ENCODE measurements at places on chromosomes 5 and 9. TPM values are rescaled to one million over a fixed set of nuclear protein-coding genes. Genes with fewer than 3 reads are reported as not detected.

Gene OR1J2
- not detected for total RNA-seq

Gene NUTM2G
- not detected for total RNA-seq

Gene FCHO2
- 41.5 TPM for total RNA-seq

Gene ZNF367
- total RNA-seq: 2.3 TPM

Gene RHOBTB3
- total RNA-seq: 190 TPM

Gene PCDH12
- not detected for total RNA-seq

DNA sequence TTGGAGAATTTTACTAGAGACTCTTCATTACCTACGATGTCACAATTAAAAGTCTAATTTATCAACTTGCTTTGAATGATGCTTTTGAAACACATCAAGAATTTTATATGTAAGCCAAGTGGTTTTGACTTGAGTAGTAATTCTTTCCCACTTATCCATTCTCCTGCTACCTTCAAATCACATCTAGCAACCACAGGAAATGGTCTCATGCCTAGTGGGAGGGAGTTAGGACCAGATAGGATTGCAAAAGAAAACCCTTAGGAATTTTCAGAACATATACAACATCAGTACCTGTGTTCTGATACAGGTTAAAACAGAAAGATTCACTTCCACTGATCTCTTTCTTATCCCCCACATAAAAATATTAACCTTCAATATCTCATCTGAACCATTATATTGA, 260.4 kb downstream of the CWC27 start:
- DNase-seq: no peak
- no peaks in the 10 kb centered on the region for H3K27me3 ChIP-seq
- peaks cover 2% of the 10 kb centered on the region for H3K4me1 ChIP-seq
- H3K4me3 ChIP-seq: no peak overlapping the region

DNA sequence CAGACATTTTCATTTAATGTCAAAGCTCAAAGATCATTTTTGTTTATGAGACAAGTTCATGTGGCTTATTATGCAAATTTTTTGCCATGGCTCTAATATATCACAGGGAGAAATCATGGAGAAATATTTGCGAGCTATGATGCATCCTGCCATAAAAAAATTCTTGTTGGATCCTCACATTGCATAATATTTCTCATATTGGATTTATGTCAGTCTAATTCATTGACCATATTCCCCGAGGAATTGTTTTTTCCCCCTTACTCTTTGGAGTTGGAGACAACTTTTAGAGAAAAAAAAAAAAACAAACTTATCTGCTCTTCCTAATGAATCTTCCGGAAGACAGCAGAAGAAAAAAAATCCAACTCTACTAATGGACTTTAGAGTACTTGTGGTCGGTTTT, 4.3 kb downstream of the ZNF462 start:
- H3K36me3 ChIP-seq: no peaks in the 10 kb centered on the region
- no peak overlapping the region for H3K27ac ChIP-seq
- peaks cover 61% of the 10 kb centered on the region for H3K4me1 ChIP-seq
- DNase-seq: no peak
- no peak overlapping the region for H3K4me3 ChIP-seq
- H3K27me3 ChIP-seq: no peaks in the 10 kb centered on the region

DNA sequence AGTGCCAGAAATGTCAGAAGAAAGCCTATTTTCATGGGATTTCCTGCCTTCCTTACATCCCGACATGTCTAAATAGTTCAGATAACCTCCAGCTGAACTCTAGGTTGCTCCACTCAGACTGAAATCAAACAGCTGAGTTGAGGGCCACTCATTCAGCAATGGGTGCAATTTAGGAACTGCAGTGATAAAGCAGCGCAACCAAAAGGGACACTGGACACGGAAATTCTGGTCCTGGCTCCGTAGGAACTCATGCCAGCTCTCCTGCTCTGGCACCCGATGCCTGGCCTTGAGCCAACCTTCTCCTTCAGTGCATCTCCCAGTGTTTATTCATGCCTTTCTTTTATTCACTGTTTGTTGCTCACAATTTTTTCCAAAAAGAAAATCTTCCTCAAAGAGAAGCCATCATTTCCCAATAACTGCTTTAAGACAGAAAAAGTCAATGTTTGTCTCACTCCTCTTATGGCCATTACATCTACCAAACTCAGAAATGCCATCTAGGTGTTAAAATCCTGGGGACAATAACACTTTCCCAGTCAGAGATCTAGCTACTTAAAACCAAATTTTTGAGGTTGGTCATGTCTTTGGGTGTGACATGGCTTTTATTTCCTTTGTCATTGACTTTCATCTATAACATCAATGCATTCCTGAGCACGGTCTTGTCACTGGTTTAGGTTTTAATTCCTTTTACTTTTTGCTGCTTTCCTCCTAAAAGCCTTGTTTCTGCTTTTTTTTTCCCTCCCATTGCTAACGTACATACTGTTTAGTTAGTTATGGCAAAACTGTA, 126.9 kb downstream of the PDE4D start:
- H3K4me1 ChIP-seq: peaks cover 46% of the 10 kb centered on the region
- peak overlapping the region; percentile 91 for H3K4me3 ChIP-seq
- no peaks in the 10 kb centered on the region for H3K27me3 ChIP-seq

GRCh38 chr9:93965830-93966577, 10.8 kb upstream of the BARX1 start:
- no peak overlapping the region for H3K4me3 ChIP-seq
- peaks cover 12% of the 10 kb centered on the region for H3K27me3 ChIP-seq
- H3K4me1 ChIP-seq: peaks cover 31% of the 10 kb centered on the region

- H3K4me1 ChIP-seq: peaks cover 9% of the 10 kb centered on the region
- no peaks in the 10 kb centered on the region for H3K36me3 ChIP-seq
- no peak for DNase-seq
- H3K4me3 ChIP-seq: no peak overlapping the region
- H3K27ac ChIP-seq: no peak overlapping the region
Observed at GRCh38 chr9:135968601-135969000, 7.4 kb upstream of the UBAC1 start.

DNA sequence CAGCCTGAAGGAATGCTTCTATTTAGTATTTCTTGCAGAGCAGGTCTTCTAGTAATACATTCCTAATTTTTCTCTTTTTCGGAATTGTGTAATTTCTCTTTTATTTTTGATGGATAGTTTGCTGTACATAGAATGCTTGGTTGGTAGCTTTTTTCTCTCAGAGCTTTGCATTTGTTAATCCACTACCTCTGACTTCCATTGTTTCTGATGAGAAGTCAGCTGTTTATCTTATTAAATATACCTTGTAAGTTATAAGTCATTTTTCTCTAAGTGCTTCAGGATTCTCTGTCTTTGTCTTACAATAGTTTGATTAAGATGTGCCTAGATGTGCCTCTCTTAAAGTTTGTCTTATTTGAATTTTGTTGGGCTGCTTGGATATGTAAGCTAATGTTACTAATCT, 101.9 kb downstream of the HTR1A start:
- no peaks in the 10 kb centered on the region for H3K27me3 ChIP-seq
- no peak overlapping the region for H3K4me3 ChIP-seq
- H3K36me3 ChIP-seq: no peaks in the 10 kb centered on the region
- no peak overlapping the region for H3K27ac ChIP-seq
- no peaks in the 10 kb centered on the region for H3K4me1 ChIP-seq

- H3K27me3 ChIP-seq: no peaks in the 10 kb centered on the region
- peaks cover 2% of the 10 kb centered on the region for H3K4me1 ChIP-seq
- H3K4me3 ChIP-seq: no peak overlapping the region
- H3K36me3 ChIP-seq: no peaks in the 10 kb centered on the region
- DNase-seq: no peak
Observed at GRCh38 chr5:160342413-160342941, 27.9 kb downstream of the C1QTNF2 start.

DNA sequence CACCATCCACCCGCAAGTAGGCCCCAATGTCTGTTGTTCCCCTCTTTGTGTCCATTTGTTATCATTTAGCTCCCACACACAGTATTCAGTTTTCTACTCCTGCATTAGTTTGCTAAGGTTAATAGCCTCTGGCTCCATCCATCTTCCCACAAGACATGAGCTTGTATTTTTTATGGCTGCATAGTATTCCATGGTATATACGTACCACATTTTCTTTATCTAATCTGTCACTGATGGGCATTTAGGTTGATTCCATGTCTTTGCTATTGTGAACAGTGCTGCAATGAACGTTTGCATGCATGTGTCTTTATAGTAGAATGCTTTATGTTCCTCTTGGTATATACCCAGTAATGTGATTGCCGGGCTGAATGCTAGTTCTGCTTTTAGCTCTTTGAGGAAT, 150.4 kb downstream of the DCP2 start:
- H3K4me1 ChIP-seq: no peaks in the 10 kb centered on the region
- no peaks in the 10 kb centered on the region for H3K27me3 ChIP-seq
- DNase-seq: no peak
- no peak overlapping the region for H3K4me3 ChIP-seq
- H3K36me3 ChIP-seq: no peaks in the 10 kb centered on the region

DNA sequence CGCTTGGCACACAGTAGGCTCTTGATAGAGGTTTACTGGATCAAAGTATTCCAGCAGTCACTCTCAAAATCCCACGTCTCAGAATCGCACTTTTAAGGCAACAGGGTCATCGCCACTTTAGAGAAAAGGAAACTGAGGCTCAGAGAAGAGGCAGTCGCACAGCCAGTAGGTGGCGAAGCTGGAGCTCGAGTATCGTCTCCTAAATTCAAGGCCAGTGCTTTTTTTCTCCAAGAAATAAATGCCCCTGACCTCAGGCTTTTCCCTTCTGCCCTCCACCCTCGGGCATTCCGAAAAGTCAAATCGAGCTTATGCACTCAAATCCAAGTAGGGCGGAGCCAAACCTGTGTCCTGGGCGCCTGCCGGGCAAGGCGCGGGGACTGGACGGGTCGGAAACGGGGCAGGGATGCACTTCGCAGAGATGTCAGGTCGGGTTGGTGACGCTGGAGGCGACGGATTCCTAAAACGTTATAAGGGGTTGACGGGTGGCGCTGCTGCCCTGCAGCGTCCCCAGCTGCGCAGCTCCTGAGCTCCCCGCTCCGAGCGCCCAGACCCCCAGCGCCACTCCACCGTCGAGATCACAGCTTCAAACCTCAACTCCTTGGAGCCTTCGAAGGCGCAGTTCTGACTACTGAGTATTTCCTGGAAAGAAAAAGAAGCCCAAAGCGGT, 4.7 kb upstream of the FOXB2 start:
- peaks cover 41% of the 10 kb centered on the region for H3K4me1 ChIP-seq
- H3K27ac ChIP-seq: no peak overlapping the region
- peaks cover 96% of the 10 kb centered on the region for H3K27me3 ChIP-seq
- no peak overlapping the region for H3K4me3 ChIP-seq

- no peak overlapping the region for H3K27ac ChIP-seq
- H3K36me3 ChIP-seq: no peaks in the 10 kb centered on the region
- H3K4me1 ChIP-seq: no peaks in the 10 kb centered on the region
- no peak overlapping the region for H3K4me3 ChIP-seq
- no peak for DNase-seq
Observed at GRCh38 chr5:36443941-36444340, 142.2 kb upstream of the RANBP3L start.

DNA sequence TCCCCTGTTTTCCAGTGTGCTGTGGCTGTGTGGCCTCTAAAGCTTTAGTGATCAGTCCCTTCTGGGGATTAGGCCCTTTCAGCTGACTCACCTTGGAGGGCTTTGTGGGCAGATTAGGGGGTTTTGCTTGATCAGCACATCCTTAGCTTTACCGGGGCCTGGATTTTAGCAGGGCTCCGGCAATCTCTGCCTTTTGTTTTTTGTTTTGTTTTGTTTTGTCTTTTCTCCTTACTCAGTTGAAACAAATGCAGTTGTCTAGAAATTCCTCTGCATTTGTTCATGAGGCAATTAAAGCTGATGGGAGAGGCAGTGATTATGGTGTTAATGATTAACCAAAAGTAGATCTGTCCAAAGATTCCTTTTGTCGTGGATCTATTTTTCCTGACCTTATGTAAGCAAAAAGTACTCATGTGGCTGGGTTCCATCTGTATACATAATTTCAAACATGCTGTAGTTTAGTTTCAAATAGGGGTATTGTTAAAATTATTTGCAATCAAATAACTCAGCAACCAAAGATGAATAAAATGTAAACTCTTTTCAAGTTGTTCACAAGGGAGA, 5.2 kb upstream of the TDRD7 start:
- H3K4me3 ChIP-seq: no peak overlapping the region
- no peaks in the 10 kb centered on the region for H3K36me3 ChIP-seq
- DNase-seq: no peak
- no peak overlapping the region for H3K27ac ChIP-seq
- H3K27me3 ChIP-seq: peaks cover 38% of the 10 kb centered on the region
- no peaks in the 10 kb centered on the region for H3K4me1 ChIP-seq

DNA sequence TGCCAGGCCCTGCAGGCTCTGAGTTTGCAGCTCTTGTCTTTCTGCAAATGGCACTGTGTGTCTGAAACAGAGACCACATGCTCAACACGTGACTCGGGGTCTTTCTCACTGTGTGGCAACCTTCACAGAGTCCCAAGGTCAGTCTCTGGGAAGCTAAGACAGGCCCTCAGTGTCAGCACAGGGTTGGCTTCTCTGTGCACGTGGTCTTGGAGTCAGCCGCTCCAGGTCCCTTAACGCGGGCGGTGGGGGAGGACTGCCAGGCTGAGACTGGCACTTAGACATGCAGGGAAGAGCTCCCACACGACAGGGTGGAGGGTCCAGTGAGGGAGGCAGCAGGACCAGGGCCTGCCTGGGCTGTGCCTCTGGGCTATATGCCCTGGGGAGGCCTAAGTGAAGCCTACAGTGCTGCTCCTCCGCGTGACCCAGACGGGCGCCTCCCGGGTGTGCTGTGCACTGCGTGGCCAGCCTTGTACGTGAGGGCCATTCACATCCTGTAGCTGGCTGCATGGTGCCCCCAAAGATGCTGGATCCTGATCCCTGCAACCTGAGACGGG, 76.8 kb downstream of the ADAMTS2 start:
- no peaks in the 10 kb centered on the region for H3K36me3 ChIP-seq
- peaks cover 2% of the 10 kb centered on the region for H3K4me1 ChIP-seq
- peak; percentile 77 for DNase-seq

GRCh38 chr9:93651521-93651950, 75.2 kb downstream of the PHF2 start:
- peak overlapping the region; percentile 13 for H3K27ac ChIP-seq
- no peaks in the 10 kb centered on the region for H3K27me3 ChIP-seq
- no peak for DNase-seq
- H3K4me3 ChIP-seq: no peak overlapping the region

DNA sequence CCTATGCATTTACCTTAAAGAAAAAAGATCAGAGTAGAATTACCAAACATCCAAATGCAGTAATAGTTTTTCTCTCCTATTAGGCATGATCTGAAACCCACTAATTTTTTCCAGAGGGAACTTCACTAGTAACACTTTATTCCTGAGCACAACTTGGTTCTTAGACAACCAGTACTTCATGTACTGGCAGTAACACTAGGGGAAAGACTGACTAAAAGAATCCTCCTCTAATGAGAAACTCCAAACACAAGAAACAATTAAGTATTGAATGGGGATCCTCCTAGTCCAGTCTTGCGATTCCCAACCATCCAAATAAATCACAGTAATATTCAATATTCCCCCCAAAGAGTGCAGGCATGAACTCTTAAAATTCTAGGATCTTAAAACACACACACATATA, 48.9 kb downstream of the ZNF608 start:
- peaks cover 34% of the 10 kb centered on the region for H3K36me3 ChIP-seq
- H3K27me3 ChIP-seq: no peaks in the 10 kb centered on the region
- peaks cover 67% of the 10 kb centered on the region for H3K4me1 ChIP-seq
- no peak for DNase-seq
- H3K27ac ChIP-seq: peak overlapping the region; percentile 90

- no peak overlapping the region for H3K27ac ChIP-seq
- no peaks in the 10 kb centered on the region for H3K27me3 ChIP-seq
- no peak overlapping the region for H3K4me3 ChIP-seq
- H3K4me1 ChIP-seq: no peaks in the 10 kb centered on the region
- H3K36me3 ChIP-seq: no peaks in the 10 kb centered on the region
- peak; percentile 73 for DNase-seq
Observed at GRCh38 chr5:178423901-178424809, 166.0 kb downstream of the COL23A1 start.

- DNase-seq: no peak
- no peaks in the 10 kb centered on the region for H3K27me3 ChIP-seq
- no peak overlapping the region for H3K27ac ChIP-seq
- H3K36me3 ChIP-seq: no peaks in the 10 kb centered on the region
- peaks cover 17% of the 10 kb centered on the region for H3K4me1 ChIP-seq
Observed at GRCh38 chr5:102790748-102791147, 35.6 kb downstream of the PAM start.
